ENCODE measurements at places on chromosomes 1 and 21.

- DNase-seq, result no peak
These were observed 55.1 kb downstream of the CD58 start for GRCh38 chr1:116515702-116516101.

DNA sequence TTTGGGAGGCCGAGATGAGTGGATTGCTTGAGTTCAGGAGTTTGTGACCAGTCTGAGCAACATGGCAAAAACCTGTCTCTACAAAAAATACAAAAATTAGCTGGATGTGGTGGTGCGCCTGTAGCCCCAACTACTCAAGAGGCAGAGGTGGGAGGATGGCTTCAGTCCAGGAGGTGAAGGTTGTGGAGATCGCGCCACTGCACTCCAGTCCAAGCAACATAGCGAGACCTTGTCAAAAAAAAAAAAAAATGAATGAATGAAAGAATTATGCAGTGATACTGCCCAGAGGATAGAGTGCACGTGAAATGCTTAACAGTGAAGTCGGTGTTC, 429 bp upstream of the DPH2 start:
- DNase-seq, result no peak

DNA sequence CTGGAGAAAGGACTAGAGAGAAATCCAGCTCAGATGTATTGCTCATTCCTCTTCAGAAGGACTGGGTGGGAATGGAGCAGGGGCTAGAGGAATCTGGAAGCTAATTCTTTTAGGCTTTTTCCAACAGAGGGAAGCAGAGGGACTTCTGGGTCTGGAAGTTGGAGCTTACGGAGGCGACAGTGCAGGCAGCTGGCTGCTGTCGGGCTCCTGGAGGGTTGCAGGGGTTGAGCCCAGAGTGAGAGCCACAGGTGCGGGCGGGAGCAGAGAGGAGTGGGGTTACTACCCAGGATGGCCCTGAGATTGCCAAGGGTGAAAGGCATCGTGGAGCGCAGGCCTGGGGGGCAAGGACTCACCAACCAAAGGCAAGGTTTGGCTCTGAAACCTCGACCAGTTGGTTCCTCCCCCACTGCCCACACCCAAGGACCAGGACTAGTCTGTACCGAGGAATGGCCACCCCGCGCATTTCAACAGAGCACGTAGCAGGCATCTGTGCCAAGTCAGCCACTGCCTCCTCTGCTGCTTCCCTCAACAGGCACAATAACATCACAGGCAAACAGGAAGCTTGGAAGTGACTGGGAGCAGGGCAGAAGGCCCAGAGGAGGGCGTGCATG, 22.7 kb upstream of the EDN2 start:
- DNase-seq, result no peak

- DNase-seq, result no peak
These were observed 125.1 kb downstream of the MRPS6 start for GRCh38 chr21:34198231-34199120.

DNA sequence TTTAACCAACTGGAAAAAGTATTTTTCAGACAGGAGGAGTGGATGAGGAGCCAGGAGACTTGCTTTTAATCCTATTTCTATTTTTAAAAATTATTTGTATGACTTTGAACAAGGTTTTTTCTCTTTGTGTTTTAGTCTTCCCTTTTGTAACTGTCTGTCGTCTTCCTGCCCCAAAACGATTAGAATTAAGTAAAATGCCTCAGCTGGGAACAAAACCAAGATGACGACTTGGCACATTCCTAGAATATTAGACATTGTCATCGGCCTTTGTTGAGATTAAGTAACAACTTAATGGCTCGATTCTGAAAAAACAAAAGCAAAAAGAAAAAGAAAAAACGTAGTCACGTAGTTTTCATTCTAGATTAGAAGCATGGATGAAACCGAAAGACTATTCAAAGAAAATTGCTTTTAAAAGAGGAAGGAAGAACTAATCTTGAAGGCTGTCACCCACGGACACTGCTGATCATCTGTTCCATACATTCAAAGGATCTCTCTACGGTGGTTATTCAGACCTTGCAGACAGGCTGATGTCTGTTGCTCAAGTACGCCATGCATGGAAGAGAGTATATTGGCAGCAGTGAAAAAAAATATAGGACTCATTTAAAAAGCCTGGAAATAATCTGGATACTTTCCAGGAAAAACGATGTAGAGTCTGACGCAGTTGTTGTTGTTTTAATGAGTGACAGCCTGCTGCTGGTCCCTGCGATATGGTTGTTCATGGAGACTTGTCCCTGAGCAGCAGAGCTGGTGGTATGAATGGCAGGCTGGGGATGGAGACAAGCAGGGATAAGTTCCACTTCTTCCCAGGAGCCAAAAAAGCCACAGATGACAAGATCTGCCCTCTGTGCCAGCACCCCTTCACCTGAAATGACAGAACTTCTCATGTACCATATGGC, 16.8 kb downstream of the GNG4 start:
- DNase-seq, result no peak

DNA sequence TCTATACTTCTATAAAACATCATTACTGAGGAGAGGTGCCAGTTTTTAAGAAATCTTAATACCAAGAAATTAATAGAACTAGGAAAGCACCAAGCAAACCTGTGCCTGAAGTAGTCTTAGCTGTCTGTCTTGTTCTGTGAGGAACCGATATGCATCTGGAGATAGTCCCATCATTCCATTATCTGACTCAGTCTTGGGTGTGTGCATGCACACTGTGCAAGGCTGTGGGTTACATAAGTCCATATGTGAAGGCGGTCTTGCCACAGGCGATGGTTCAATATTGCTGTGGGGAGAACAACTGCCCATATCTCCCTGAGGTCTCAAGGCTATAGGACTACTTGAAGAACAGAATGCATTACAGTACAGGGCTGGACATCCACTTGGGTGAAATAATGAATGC, 33.8 kb downstream of the STIL start:
- DNase-seq, result no peak

GRCh38 chr1:150207281-150207971, 28.5 kb downstream of the ANP32E start:
- DNase-seq, result no peak

DNA sequence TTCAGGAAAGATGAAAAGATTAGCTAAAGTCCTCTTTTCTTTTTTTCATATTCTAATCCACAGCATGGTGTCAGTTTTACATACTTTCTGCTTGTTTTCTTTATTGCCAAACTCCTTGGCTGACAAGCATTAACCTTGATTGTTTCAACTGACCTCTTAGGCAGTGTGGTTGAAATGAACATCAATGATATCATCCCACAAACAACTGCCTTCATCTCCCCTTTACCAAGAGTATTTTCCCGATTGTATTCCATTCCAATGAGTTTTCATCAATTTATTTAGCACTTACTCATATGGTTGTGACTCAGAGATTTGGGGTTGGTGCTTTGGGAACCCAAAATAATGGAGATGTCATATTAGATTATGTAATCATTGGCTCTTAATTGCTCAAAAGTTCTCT, 71.8 kb downstream of the SPAG17 start:
- no peak for DNase-seq

DNA sequence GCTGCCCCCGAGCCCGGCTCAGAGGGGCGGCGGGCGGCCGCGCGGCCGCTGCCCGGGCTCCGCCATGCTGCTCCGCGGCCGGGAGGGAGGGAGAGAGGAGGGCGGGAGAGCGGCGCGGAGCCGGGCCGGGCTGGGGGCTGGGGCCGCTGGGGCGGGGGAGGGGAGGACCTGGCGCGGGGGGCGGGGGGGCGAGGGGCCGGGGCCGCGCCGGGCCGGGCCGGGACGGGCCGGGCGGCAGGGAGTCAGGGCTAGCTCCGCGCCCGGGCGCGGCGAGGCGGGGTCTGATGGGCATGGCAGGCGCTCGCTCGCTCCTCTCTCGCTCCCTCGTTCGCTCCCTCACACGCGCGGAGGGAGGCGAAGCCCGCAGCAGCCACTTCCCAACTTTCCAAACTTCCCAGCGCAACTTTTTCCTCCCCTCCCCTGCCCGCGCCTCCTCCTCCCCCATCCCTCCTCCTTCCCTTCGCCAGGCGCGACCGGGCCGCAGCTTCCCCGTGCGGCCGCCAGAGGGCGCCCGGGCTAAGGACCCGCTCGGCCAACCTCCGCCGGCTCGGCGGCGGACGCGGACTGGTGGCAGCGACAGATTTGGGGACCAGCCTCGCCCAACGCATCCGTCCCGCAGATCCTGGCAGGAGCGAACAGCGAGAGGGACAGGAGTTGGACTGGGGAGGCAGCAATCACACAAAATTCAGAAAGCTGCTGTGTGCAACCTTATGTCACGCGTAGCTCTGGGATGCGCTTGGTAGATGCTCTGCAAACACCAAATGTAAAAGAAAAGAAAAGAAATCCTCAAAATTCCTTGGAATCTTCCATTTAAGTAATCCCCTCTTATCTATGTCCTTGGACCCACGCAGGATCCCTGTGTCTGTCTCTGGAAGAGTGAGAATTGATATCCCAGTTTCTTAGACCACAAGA, at the start of gene TRABD2B:
Gene TRABD2B, minus strand, starts transcription at position 97 of the 912 bp plus-strand sequence.
- DNase-seq, result no peak

DNA sequence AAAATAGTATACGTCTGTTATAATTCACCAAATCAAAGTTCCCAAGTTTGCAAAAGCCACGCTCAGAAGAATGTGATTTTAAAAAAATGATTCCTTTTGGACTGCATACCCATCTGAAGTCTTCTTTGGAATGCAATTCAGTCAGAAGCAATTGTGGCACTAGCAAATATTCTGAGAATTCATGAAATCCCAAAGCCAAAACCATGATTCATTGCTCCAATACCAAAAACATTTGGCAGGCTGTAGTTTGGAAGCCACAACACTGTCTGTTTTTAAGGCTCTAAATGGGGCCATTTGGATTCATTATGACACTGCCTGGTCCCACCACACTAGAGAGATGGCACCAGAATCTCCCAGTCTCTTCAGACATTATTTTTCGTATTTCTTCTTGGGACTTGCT, 21.8 kb upstream of the LRRC53 start:
- no peak for DNase-seq

- DNase-seq, result no peak
These were observed 697 bp downstream of the PRDM16 start for GRCh38 chr1:3069491-3070308.

DNA sequence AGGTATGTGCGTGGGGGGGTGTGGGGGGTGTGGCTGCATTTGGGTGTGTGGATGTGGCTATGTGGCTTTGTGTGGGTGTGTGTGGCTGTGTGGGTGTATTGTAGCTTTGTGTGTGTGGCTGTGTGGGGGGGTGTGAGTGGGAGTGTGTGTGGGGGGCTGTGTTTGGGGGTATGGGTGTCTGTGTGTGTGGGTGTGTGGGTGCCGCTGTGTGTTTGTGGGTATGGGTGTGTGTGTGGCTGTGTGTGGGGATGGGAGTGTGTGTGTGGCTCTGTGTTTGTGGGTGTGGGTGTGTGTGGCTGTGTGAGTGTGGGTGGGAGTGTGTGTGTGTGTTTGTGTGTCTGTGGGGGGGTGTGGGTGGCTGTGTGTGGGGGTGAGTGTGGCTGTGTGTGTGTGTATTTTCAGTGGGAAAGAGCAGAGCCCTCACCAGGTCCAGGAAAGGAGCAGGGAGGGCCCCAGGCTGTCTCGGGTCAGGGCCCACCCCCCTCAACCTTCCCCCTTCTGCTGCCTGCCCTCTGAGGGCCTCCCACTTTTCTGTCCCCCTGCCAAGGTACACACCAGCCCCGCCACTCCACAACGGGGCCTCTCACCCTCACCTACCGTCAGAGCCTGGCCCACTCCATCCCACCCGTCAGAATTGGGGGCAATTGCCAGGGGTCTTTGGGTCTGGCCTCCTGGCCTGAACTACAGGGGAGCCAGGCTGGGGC, 1.9 kb upstream of the COL8A2 start:
- no peak for DNase-seq

GRCh38 chr1:54803761-54804470, 2.8 kb upstream of the TTC22 start:
- DNase-seq, result no peak

GRCh38 chr1:227333423-227333822, 15.1 kb upstream of the CDC42BPA start:
- DNase-seq, result no peak

DNA sequence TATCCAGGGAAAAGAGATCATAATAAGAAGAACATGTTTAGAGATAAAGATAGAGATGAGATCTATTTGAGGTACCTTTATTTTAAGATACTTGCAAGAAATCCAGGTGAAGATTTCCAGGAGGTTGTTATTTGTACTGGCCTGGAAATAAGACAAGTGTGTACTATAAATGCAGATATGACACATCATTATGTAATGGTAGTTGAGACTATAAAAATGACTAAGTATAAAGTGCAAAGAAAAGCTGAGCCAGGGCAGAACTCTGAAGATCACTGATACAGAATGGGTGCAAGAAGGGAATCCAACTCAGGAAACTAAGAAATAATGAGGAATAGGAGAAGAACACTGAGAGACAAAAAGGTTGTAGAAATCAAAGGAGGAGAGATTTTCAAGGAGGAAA, 378.2 kb upstream of the PBX1 start:
- no peak for DNase-seq

DNA sequence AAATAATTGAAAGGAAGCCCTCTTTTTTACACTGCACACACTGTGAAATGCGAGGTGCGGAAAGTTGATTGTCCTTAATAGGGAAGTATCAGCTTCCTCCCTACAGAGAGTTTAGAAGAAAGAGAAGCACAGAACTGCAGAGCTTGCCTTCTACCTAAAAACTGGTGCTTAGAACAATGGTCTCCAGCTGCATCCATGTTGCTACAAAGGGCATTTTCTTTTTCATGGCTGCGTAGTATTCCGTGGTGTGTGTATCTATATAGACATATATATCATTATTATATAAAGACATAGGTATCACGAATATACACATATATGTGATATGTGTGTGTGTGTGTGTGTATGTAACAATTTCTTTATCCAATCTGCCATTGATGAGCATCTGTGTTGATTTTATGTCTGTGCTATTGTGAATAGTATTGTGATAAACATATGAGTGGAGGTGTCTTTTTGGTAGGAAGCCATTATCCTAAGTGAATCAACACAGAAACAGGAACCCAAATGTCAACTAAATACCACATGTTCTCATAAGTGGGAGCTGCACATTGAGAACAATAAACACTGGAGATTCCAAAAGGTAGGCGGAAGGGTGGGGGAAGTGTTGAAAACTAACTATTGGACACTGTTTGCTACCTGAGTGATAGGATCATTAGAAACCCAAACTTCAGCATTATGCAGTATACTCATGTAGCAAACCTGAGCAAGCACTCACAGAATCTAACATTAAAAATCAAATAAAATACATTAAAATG, 290.0 kb upstream of the RUNX1 start:
- no peak for DNase-seq

DNA sequence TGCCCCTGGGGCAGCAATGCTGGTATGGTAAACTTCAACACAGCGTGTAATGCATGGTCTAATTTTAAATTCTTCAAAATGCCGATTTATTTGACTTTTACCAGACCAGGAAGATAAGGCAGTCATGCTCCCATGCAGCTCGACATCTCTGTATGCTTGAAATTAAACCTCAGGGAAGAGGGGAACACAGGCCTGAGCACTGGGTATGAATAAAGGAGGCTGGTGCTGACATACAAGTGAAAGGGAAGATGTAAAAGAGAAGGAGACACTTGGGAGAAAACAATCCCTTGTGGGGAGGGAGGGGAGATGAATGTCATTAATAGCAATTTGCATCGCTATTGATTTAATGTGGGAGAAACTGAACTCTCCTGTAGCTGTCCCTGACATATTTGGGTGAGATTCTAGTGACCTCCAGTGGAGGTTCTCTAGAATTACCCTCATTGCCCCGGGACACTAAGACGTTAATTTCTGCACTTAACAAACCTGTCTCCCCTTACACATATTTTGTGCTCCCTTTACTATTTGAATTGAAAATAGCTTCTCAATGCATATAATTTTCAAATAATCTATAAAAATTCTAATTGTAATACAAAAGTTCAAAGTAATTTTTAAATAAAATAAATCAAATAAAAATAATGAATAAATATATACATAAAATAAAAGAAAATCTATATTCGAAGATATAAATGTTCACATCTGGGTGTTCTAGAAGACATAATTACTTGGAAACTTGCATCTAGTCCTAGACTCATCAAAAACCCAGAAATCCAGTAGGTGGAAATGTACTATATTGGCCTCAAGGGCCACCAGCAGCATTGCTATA, 283.1 kb downstream of the LMX1A start:
- peak; percentile 32 for DNase-seq
